RPMI7951 (cell line): ENCODE measurements at places on chromosomes 1 and 21.

DNA sequence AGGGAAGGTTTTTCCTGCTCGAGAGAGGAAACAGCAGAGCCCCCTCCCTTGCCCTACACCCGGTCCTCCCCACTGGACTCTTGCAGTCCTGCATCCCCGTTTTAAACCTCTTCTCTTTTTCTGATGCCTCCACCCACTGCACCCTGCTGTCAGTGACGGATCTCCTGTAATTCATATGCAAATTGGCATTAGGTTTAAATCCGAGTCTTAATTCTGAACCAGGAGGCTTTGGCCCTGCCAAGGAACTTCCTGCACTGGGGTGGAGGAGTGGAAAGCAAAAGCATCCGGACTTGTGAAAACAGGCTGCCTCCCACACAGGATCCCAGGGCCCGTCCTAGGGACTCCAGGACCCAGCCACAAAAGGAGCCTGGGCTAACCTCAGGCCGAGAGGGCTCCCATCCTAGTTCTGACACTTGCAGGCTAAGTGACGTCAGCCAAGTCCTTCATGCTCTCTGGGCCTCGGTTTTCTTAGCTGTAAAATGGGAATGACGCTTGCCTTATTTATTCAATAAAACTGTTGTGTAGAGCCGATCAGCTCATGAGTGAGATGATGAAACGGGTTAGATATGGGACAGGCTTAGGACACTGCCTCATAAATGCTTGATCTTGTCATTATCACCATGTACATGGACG, 613.3 kb downstream of the AJAP1 start:
- DNase-seq: no peak

DNA sequence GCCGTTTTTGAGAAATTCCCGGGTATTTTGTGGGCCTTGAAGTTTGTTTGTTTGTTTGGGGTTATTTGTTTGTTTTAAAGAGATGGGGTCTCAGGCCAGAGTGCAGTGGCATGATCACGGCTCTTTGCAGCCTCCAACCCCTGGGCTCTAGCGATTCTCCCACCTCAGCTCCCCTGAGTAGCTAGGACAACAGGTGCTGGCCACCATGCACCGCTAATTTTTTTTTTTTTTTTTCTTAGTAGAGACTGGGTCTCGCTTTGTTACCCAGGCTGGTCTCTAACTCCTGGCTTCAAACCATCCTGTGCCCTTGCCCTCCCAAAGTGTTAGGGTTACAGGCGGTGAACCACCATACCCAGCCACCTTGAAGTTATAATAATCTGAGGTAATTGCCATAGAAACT, 2.0 kb downstream of the CHTOP start:
- no peak for DNase-seq

GRCh38 chr21:24870633-24871032, 736.6 kb downstream of the MRPL39 start:
- DNase-seq: no peak

GRCh38 chr21:38420140-38420539, 78.1 kb downstream of the ERG start:
- DNase-seq: no peak
